ENCODE measurements at places on chromosomes 1 and 21.

DNA sequence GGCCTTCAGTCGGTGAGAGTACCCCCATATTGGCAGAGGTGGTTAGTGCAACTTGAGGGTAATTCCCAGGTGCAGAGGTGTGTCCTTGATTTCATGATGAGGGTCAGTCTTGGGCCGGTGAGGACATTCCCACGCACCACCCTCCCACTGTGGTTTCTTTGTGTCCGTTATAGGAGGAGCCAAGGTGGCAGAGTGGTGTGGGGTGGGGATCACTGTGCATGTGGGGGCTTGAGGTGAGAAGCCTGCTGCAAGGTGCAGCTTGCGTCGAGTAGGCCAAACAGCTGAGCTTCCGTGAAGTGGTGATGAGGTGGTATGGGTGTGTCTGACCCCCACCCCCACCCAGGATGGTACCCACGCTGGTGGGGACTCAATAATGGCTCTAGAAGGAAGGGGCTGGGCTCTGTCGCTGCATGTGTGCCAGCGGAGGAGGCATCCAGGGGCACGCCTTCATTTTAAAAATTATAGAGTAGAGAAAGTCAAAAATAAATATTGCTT, 6.2 kb downstream of the PTPRF start:
- DNase-seq: no peak

DNA sequence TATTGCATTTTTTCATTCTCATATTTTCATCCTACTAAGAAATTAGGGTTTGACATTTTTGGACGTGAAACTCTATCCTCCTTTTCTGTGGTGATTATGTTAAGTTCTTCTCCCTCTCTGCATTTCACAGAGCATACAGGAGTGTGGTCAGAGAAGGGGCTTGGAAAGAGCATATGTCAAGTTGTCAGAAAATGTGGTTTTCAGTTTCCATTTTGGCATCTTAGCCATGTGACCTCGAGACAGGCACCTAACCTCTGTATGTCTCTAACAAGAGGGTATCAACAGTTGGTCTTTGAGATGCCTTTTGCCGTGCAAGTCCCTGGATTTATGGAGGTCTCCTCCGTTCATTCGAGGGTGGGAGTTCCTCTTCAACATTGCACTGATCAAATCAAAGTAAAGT, 140.7 kb downstream of the CYYR1 start:
- DNase-seq: no peak

- no peak for DNase-seq
Measured at GRCh38 chr21:14376854-14377253, 6.1 kb downstream of the HSPA13 start.

DNA sequence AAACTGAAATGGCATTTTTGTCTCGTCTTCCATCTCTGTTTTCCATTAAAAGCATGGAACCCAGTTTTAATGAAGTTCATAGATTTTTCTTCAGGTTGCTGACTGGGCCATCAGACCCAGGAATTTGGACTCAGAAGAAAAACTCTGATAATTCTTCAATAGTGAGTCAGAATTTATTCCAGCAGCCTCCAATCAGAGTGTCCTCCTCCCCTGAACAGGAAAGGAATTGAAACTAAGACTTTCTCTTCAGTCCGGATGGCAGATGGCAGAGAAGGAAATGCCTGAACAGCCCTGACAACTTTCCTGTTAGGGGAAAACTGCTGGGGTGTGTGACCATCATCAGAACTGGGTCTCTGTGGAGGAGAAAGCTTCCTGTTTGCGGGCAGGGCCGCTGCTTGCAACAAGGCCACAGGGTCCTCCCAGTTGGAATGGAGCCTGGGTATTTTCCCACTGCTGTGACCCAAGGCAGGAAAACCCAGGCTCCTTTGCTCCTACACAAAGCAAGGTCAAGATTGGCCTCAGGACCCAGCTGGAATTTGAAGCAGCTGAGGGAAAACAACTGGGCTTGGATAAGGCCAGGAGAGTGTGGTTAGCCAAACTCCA, 20.7 kb downstream of the CD34 start:
- DNase-seq: peak; percentile 89

- no peak for DNase-seq
Measured at GRCh38 chr1:106998431-106999002, 58.0 kb upstream of the PRMT6 start.

- peak; percentile 52 for DNase-seq
Measured at GRCh38 chr1:47388891-47389238, 27.2 kb upstream of the FOXE3 start.

- DNase-seq: no peak
Measured at GRCh38 chr1:185215911-185216310, 58.9 kb downstream of the SWT1 start.

- DNase-seq: peak; percentile 71
Measured at GRCh38 chr1:44664730-44665370, 9.4 kb downstream of the TMEM53 start.

GRCh38 chr1:114345930-114346479, 165.0 kb downstream of the TRIM33 start:
- no peak for DNase-seq

DNA sequence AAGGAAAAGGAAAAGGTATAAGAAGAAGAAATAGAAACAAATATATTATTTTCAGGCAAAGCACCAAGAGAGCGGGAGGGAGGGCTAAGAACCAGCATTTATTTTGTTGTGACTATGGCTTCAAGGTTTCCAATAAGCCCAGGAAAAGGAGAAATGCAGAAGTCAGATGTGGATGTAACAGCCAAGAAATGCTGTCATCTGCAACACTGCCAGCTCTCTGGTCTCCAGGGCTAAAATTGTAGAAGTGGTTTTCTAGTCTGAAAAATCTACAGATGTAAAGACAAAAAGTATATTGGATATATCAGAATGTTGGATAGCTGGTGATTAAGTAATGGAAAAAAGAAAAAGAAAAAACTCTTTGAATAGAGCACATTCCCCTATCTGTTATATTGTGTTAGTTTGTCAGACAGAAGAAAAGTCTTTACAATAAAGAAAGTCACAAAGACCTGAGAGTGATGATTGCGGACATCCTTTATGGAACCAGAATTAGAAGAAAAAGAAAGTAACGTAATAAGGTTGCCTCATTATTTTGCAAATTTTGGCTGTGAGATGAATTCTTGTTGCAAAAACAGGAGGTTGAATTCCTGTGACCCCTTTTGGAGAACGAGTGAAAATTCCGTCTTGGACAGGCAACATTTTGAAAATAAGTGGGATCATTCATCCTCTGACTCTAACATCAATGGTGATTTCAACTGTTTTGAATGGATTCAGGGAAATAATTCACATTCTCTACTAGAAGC, 938.1 kb downstream of the TTLL7 start:
- DNase-seq: no peak

DNA sequence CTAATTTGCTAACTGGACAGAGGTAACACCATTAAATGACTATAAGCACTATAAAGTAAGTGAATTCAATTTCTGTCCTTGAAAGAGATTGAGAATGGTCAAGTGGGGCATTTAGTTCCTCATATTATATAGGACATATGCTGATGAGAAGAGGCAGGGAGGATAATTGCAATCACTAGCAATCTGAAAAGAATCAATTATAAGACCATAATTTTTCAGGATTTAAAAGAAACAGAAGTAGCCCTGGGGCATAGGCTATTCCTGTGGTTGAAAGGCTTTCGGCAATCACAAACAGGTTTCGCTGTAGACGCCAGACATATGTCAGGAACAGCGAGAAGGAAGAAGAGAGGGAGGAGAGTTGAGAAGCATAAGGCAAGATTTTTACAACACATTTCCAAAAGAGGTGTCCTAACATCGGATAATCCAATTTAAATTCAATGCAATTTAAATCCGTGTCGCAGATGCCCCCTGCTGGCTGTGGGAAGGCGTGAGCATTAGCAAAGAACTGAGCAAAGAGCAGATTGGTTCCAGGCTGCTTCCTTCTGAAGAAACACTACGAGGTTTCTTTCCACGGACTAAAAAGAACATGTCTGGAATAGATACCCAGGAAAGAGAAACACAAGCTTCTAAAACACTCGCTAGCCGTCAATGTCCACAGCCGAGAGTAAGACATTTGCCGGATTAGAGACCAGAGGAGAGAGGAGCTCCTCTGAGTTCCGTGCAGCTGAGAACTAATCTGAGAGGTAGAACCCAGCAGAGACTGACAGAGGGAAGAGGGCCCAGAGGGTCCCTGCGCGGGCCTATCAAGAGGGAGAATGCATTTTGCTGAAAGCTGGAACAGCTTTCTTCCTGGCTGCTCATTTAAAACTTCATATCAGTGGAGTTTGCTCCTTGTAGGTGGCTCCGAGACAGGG, 27.9 kb downstream of the RGS5 start:
- peak; percentile 52 for DNase-seq

DNA sequence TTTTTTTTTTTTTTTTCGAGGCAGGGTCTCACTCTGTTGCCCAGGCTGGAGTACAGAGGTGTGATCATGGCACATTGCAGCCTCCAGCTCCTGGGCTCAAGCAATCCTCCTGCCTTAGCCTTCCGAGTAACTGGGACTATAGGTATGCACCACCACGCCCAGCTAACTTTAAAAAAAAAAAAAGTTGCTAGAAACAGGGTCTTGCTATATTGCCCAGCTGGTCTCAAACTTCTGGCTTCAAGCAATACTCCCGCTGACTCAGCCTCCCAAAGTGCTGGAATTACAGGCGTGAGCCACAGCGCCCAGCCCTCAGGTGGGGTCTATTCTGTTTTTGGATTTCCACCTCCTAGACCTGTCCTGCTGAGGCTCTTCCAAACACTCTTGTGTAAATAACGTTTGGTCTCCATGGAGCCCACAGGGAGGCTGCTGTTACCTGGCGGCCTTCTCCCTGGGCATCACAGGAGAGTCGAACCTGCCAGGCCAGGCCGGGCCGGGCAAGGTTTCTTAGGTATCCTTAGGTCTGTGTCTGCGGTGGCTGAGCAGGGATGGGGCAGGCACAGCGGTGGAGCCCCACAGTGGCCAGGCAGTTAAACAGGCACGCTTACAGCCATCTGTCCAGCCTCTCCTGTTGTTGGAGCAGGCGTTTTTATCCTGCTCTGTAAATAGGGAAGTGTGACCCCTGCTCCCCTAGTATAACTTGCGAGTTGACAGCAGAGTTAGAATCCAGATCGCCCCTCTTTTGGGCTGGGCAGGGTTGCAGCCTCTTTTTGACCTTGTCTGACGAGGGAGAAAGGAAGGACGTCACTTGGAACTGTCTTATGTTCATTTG, 18.8 kb downstream of the PLEKHM2 start:
- DNase-seq: no peak

GRCh38 chr1:107142666-107143065, 1.8 kb downstream of the NTNG1 start:
- DNase-seq: no peak

DNA sequence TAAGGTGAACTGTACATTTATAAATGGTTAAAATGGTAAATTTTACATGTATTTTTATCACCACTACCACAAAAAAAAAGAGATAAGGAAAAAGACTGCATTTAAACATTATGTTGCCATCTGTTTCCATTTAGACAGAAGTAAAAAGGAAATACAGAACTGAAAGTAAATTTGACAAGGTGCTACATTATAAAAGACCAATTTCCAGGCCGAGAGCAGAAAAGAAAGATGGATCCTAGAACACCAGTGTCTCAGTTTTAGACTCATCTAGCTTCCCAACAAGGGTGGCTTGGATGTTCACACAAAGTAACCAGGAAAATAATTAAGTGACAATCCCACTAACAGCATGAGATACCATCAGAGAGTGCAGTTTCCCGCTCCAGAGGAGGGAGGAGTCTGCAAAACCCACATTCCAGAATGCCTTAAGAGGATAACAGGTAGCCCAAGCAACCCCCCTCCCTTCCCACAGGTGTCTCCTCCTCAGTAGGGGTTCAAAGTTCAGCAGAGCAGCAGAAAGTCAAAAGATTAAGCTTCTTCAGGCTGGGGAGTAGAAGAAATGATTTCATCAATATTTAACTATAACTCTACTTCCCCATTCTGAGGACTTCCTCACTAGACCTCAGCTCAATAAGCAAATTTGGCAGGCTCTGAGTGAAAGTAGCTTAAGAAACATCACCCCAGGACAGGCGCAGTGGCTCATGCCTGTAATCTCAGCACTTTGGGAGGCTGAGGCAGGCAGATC, 11.8 kb downstream of the TPM3 start:
- DNase-seq: peak; percentile 92

- peak; percentile 64 for DNase-seq
Measured at GRCh38 chr1:58434607-58435006, 111.9 kb downstream of the OMA1 start.

GRCh38 chr1:246198115-246198816, 308.8 kb downstream of the SMYD3 start:
- no peak for DNase-seq

DNA sequence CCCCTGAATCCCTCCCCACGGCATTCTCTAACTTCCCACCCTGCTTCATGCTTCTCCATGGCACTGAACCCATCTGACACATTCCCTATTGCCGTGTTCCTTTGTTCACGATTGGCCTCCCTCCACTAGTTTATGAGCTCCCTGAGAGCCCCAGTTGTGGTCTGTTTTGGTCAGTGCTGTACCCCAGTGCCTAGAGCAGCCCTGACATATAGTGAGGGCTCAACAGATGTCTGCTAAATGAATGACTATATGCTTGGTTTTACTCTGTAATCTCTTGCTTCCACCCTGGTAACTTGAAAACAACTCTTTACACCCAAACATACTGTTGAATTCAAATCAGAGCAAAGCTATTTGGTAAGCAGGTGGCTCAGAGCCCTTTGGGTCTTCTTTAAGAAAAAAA, 171.1 kb upstream of the EDN2 start:
- no peak for DNase-seq

DNA sequence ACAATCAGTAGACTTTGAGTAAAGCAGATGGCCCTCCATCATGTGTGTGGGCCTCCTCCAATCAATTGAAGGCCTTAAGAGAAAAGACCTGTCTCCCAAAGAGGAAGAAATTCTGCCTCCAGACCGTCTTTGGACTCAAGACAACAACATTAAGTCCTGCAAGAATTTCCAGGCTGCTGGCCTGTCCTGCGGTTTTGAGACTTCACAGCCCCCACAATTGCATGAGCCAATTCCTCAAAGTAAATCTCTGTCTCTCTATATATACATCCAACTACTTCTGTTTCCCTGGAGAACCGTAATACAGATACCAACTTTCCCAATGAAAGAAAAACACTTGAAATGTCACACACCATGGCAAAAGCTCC, 16.4 kb downstream of the REG4 start:
- no peak for DNase-seq

- DNase-seq: no peak
Measured at GRCh38 chr1:10612436-10613160, 137.8 kb downstream of the PEX14 start.

DNA sequence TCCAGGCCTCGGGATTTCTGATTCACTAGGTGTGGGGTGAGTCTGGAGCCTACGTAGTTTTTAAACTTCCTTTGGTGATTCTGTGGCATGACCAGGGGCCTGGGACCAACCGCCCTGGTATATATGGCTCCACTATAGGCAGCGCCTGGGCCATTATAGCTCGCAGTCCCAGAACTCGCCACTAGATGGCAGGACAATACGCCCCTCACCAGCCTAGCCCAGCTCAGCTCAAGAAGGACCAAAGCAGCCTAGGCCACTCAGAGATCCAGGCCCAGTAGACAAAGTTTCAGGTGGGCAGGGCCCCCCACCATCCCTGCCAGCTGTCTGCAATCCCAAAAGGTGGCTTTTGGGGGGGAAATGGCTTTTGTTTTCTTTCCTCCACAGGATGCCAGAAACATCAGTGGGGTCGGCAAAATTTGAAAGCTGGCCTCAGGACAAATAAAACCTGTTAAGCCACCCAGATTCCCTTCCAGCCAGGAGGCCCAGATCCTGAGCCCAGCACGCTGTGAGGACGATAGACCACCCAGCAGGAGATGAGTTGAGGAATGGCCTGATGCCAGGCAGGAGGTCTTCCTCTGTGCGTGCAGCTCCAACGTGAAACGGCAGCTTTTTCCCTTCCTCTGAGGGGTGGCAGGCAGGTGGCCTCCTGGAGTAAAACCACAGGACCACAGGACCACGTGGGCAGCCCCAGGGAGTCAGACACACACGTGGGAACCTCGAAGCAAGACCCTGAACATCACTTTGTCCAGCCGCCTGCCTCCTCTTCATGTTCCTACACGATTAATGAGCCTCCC, 24.8 kb upstream of the TMEM51 start:
- peak; percentile 74 for DNase-seq
